B cell (primary cell): ENCODE measurements at places on chromosomes 4 and X. TPM values are rescaled to one million over a fixed set of nuclear protein-coding genes. Genes with fewer than 3 reads are reported as not detected.

DNA sequence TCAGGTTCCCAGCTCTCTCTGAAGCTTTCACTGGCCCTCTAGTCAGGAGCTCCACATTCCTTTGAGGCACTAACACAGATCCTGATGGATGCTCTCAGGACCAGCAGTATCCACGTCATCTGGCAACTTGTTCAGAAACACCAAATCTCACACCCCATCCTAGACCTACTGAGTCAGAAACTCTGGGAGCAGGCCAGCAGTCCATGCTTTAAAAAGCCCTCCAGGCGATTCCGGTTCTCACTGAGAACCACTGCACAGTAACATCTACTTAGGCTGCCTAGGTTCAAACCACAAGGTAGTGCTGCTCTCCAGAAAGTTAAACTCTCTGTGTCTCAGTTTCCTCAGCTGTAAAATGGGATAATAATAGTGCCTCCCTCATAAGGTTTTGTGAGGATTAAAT is 55.3 kb downstream of the CCDC158 start:
- no peak overlapping the region for H3K27ac ChIP-seq
- no peaks in the 10 kb centered on the region for H3K36me3 ChIP-seq
- H3K4me3 ChIP-seq = no peak overlapping the region
- H3K4me1 ChIP-seq = no peaks in the 10 kb centered on the region
- no peaks in the 10 kb centered on the region for H3K27me3 ChIP-seq
- DNase-seq = no peak

The ANAPC4 gene
- total RNA-seq = 52.6 and 62.5 TPM in 2 replicates

GRCh38 chr4:139977838-139978609 is 176.0 kb downstream of the MAML3 start:
- DNase-seq = no peak
- peaks cover 46% of the 10 kb centered on the region for H3K4me1 ChIP-seq
- H3K4me3 ChIP-seq = no peak overlapping the region

DNA sequence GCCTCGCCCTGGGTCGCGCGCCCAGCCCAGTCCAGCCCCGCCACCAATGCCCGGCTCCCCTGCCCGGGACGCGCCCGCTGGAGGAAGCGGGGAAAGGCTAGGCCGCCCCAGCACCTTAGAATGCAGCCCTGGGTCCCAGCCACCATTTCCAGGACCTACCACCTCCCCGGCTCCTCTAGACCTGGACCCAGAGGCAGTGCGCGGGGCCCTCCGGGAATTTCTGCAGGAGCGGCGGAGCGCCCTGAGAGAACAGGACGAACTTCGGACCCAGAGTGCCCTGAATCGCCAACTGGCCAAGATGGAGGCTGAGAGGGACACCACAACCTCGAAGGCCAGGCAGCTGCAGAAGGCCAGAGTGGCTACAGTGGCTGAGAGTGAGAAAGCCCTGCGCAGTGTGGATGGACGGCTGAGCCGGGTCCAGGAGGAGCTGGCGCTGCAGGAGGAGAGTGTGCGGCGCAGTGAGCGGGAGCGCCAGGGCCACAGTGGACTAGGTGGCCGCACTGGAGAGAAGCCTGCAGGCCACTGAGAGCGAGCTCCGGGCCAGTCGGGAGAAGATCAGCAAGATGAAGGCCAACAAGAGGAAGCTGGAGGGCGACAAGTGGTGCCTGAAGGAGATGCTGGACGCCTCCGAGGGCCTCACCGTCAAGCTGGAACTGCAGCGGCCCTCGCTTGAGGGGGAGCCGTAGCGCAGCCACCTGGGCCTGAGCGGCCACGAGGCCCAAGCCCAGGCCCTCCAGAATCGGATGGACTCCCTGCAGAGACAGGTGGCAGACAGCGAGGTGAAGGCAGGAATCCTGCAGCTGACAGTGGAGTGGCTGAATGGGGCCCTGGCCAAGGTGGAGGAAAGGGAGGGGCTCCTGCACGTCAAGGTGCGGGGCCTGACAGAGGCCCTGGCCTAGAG is 15.5 kb downstream of the SMIM10L2A start:
- H3K36me3 ChIP-seq = no peaks in the 10 kb centered on the region
- H3K4me1 ChIP-seq = no peaks in the 10 kb centered on the region
- H3K4me3 ChIP-seq = no peak overlapping the region
- H3K27ac ChIP-seq = no peak overlapping the region
- no peaks in the 10 kb centered on the region for H3K27me3 ChIP-seq
- DNase-seq = no peak

The DDX53 gene
- not detected in 2 replicates for total RNA-seq

The DEFB131A gene
- total RNA-seq = not detected in 2 replicates

DNA sequence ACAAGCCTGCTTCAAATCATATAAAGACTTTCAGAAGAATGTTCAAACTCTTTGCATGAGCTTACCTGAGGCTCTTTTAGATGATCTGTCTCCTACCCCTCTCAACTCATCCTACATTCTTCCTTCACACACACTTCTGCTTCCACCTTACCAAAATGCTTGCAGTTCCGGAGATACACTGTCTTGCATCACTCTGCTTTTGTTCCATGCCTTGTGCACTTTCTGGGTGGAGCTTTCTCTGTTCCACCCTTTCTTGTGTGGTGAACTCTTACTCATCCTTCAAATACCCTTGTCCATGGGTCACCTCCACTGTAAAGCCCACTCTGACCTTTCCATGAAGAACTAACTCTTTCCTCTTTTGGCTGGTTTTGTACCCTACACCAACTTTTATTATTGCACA is 18.4 kb upstream of the MGST2 start:
- no peak for DNase-seq
- H3K27ac ChIP-seq = no peak overlapping the region
- H3K4me1 ChIP-seq = no peaks in the 10 kb centered on the region
- no peaks in the 10 kb centered on the region for H3K36me3 ChIP-seq
- no peaks in the 10 kb centered on the region for H3K27me3 ChIP-seq
- H3K4me3 ChIP-seq = no peak overlapping the region

- H3K4me3 ChIP-seq = no peak overlapping the region
- DNase-seq = no peak
- H3K27me3 ChIP-seq = no peaks in the 10 kb centered on the region
- H3K4me1 ChIP-seq = no peaks in the 10 kb centered on the region
These were observed 184.7 kb downstream of the GRID2 start for GRCh38 chr4:92488496-92488895.

DNA sequence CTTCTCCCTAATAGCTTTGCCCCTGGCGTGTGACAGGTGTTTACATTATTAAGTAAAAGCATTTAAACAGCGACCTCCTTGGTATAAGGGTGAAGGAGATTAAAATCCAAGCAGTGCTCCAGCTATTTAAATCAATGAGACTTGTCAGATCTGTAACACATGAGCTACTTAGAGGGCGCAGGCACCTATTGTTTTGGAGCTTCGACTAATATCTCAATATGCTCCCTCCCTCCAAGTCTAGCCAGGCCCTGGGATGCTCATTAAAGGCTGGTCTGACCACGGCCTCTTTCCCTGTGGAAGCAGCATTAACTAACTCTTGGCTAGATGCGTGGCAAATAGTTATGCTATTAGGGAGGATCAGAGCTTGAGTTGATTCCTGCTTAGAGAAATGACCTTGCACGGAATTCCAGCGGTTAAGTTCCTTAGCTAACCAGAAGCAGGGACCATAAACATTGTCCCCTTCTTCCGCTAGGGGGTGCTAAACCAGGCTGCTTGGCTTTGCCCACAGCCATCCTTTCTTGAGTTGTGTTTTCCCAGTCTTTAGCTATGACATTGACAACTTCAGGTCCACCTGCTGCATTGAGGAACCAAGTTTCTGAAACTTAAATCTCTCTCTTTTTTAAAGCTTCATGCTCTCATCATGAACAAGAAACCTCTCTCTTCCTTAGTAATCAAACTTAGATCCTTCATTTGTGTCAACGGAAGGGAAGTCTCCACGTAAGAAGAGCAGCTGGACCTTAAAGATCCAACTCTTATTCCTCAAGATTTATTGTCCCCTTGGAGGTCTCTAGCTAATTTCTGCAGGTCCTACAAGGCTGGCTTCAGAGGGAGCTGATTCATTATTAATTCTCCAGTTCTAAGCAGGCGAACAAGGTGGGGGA is 80.7 kb upstream of the IGFBP7 start:
- H3K4me1 ChIP-seq = no peaks in the 10 kb centered on the region
- no peak overlapping the region for H3K4me3 ChIP-seq
- DNase-seq = no peak
- no peaks in the 10 kb centered on the region for H3K27me3 ChIP-seq
- H3K27ac ChIP-seq = no peak overlapping the region
- no peaks in the 10 kb centered on the region for H3K36me3 ChIP-seq

The MAGEA8 gene
- not detected in 2 replicates for total RNA-seq

GRCh38 chrX:69032601-69033000 is 132.7 kb downstream of the PJA1 start:
- no peak overlapping the region for H3K27ac ChIP-seq
- no peak overlapping the region for H3K4me3 ChIP-seq
- H3K4me1 ChIP-seq = no peaks in the 10 kb centered on the region
- DNase-seq = no peak
- H3K36me3 ChIP-seq = no peaks in the 10 kb centered on the region

- no peaks in the 10 kb centered on the region for H3K36me3 ChIP-seq
- DNase-seq = no peak
- H3K27me3 ChIP-seq = no peaks in the 10 kb centered on the region
- no peak overlapping the region for H3K27ac ChIP-seq
- H3K4me1 ChIP-seq = no peaks in the 10 kb centered on the region
These were observed 6.0 kb upstream of the VGLL1 start for GRCh38 chrX:136525738-136526606.

The GTPBP6 gene
- total RNA-seq = 69.0 and 72.9 TPM in 2 replicates

DNA sequence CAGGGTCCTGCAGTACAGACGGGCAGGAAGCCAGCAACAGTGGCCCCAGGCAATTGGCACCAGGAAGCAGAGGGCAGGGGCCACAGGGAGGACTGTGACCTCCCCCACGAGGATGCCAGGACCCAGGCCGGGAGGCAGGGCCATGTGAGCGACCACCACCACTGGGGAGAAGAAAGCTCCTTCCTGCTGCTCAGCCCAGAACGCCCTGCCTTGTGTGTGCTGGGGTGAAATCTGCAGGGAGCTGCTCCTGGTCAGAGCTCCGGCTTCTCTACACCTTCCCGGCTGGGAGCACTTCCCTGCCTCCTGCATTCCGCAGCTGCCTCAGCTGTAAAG is 100.4 kb downstream of the HMX1 start:
- no peak overlapping the region for H3K4me3 ChIP-seq
- H3K27ac ChIP-seq = no peak overlapping the region
- H3K27me3 ChIP-seq = no peaks in the 10 kb centered on the region
- H3K4me1 ChIP-seq = no peaks in the 10 kb centered on the region
- DNase-seq = no peak

The SOX3 gene
- total RNA-seq = not detected in 2 replicates

The PF4V1 gene
- not detected in 2 replicates for total RNA-seq

DNA sequence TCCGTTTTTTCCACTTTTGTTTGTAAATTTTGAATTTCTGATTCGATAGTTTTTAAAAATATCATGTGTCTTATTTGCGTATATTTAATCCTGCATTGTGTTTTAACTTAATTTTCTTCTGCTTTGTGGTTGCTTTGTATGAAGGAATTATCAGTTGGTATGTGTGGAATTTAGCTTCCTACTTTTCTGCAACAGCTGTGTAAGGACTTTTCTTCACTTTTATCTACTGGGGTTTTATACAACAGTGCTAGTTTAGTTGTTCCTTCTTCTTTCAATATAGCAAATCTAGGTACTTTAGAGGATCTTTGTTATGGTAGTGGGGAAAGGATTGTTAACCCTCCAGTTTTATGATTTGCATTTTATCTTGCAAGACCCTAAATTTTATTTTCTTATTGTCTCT is 410.3 kb downstream of the CCSER1 start:
- no peaks in the 10 kb centered on the region for H3K4me1 ChIP-seq
- no peak overlapping the region for H3K27ac ChIP-seq
- H3K36me3 ChIP-seq = no peaks in the 10 kb centered on the region
- no peak overlapping the region for H3K4me3 ChIP-seq
- no peak for DNase-seq
- H3K27me3 ChIP-seq = no peaks in the 10 kb centered on the region

GRCh38 chrX:150199181-150199580 is 163.9 kb upstream of the MAMLD1 start:
- no peaks in the 10 kb centered on the region for H3K4me1 ChIP-seq
- H3K27me3 ChIP-seq = no peaks in the 10 kb centered on the region

GRCh38 chr4:76752861-76753501 is 145.0 kb downstream of the SOWAHB start:
- H3K27ac ChIP-seq = no peak overlapping the region
- H3K4me1 ChIP-seq = no peaks in the 10 kb centered on the region
- H3K4me3 ChIP-seq = no peak overlapping the region
- no peaks in the 10 kb centered on the region for H3K36me3 ChIP-seq

DNA sequence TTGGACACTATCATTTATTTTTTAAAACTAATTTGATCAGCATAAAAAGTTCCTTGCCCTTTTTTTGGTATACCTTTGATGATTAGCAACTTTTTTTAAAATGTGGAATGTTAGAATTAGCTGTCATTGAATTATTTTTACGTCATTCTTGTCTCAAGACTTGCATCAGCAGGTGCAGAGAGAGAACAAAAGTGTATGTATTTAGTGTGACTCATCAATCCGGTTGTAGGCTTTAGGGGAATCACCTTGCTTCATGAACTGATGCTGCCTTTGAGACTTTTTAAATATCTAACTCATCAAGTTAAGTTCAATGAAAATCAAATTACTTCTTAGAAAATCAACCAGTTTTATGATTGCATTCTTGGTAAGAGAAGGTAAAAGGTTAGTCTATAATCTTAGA is 125.1 kb downstream of the ARX start:
- no peaks in the 10 kb centered on the region for H3K4me1 ChIP-seq
- no peaks in the 10 kb centered on the region for H3K27me3 ChIP-seq
- H3K36me3 ChIP-seq = no peaks in the 10 kb centered on the region
- H3K27ac ChIP-seq = no peak overlapping the region
- DNase-seq = no peak

DNA sequence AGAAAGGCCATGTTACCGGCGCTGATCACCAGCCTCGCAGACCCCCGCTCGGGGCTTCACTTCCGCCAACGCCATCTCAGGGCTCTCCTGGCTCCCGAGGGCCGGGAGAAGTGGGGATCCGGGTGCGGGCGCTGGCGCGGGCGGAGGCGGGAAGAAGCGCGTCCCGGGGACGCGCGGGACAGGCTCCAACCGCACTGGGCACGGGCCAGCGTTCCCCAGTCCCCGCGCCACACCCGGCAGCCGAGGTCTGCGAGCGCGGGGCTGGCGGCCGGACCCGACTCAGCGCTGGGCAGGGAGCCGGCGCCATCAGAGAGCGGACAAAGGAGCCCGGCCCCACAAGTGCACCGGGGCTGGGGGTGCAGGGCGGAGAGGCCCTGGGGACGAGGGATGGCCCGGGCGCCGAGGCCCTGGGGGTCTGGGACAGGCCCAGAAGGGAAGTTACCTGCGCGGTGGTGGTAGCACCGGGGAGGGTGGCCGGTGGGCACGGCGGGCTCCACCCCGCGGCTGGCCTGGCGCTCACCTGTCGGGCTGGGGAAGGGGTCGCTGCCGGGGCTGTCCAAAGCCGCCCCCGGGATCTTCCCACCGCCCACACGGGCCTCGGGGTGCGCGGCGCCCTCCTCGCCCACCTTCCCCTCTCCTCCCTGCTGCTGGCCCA is 449 bp downstream of the CTPS2 start:
- H3K4me1 ChIP-seq = peaks cover 13% of the 10 kb centered on the region
- DNase-seq = peak; percentile 35
- H3K36me3 ChIP-seq = no peaks in the 10 kb centered on the region
- no peaks in the 10 kb centered on the region for H3K27me3 ChIP-seq
- peak overlapping the region; percentile 57 for H3K27ac ChIP-seq
